Muscle of leg (tissue), 16 donors: ENCODE measurements at places on chromosomes 2 and 18. TPM values are rescaled to one million over a fixed set of nuclear protein-coding genes. Genes with fewer than 3 reads are reported as not detected.

The GALR1 gene
- under 0.01 TPM for total RNA-seq

DNA sequence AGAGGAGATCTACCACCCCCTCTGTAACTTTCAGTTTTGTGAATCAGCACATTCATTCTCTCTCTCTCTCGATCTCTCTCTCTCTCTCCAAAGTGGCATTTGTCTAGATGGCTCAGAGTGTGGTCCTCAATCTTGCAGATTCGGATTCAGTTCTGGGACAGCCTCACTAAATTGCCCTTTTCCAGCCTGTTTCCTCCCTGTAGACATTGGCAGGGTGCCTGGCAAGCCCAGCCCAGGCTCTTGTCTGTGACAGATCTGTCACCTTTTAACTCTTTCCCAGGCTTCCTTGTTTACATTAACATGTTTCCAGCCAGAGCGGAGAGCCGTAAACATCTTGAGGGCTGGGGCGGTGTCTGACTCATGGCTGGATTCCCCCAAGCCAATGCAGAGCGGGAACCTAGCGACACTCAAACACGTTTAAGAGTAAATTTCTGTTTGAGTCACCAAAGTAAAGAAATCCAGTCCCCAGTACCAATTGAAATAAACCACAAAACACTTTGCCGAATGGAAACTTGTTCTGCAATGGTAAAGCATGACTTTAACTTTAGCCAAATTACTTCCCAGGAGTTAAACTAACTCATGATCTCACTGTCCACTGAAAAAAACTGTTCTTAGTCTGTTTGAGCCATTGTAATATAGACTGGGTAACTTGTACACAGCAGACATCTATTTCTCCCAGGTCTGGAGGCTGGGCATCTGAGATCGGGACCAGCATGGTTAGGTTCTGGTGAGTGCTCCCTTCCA, 6.6 kb upstream of the CYP27C1 start:
- no peaks in the 10 kb centered on the region for H3K36me3 ChIP-seq
- no peak overlapping the region for H3K4me3 ChIP-seq
- H3K27ac ChIP-seq, result no peak overlapping the region
- H3K4me1 ChIP-seq, result peaks cover 3% of the 10 kb centered on the region
- DNase-seq, result peak; percentile 24
- H3K27me3 ChIP-seq, result peaks cover 20% of the 10 kb centered on the region

- H3K36me3 ChIP-seq, result no peaks in the 10 kb centered on the region
- H3K4me3 ChIP-seq, result no peak overlapping the region
- no peak for DNase-seq
- no peaks in the 10 kb centered on the region for H3K27me3 ChIP-seq
- H3K27ac ChIP-seq, result no peak overlapping the region
Measured at GRCh38 chr2:220165401-220165800, 538.0 kb downstream of the SLC4A3 start.

GRCh38 chr2:59204040-59204439, 962.9 kb upstream of the FANCL start:
- H3K4me1 ChIP-seq, result no peaks in the 10 kb centered on the region
- H3K27me3 ChIP-seq, result no peaks in the 10 kb centered on the region
- no peaks in the 10 kb centered on the region for H3K36me3 ChIP-seq
- no peak overlapping the region for H3K27ac ChIP-seq
- H3K4me3 ChIP-seq, result no peak overlapping the region

The NPAS2 gene
- 2.9 TPM for total RNA-seq

- no peak overlapping the region for H3K27ac ChIP-seq
- peak; percentile 56 for DNase-seq
- no peaks in the 10 kb centered on the region for H3K36me3 ChIP-seq
- H3K4me3 ChIP-seq, result no peak overlapping the region
- peaks cover 5% of the 10 kb centered on the region for H3K4me1 ChIP-seq
Measured at GRCh38 chr2:70686577-70687460, 81.2 kb downstream of the ADD2 start.

DNA sequence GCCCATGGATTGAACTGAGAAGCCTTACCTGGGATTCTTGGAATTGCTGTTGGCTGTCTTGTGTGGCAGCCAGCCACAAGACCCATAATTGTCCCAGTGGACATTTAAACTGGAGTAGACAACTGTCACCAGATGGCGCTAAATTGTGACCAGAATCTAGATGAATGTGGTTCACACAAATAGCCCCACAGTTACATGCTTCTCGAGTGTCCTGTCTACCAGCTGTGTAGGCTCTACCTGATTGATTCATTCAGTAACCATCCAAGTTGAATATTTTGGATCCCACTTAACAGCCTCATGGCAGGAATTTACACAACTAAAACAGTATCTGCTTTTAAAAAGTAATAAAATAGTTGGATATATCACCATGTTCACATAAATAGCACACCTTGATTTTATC, 73.2 kb downstream of the MAP4K4 start:
- DNase-seq, result no peak
- no peak overlapping the region for H3K4me3 ChIP-seq
- H3K4me1 ChIP-seq, result peaks cover 31% of the 10 kb centered on the region
- no peaks in the 10 kb centered on the region for H3K27me3 ChIP-seq
- no peak overlapping the region for H3K27ac ChIP-seq

DNA sequence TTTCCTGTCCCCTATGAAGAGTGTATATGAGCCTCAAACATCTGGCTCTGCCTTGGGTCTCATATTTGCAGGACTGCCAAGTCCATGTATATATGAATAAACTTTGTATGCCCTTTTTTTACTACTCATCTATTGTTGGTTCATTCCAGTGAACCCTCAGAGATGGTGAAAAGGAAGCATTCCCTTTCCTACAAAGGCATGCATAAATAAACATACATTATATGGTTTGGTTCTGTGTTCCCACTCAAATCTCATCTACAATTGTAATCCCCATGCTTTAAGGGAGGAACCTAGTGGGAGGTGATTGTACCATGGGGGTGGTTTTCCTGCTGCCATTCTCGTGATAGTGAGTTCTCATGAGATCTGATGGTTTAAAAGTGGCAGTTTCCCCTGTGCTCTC, 534.2 kb downstream of the SPAG16 start:
- H3K27me3 ChIP-seq, result no peaks in the 10 kb centered on the region
- H3K36me3 ChIP-seq, result no peaks in the 10 kb centered on the region
- H3K4me3 ChIP-seq, result no peak overlapping the region

- H3K4me1 ChIP-seq, result no peaks in the 10 kb centered on the region
- no peak overlapping the region for H3K4me3 ChIP-seq
- no peaks in the 10 kb centered on the region for H3K36me3 ChIP-seq
- H3K27ac ChIP-seq, result no peak overlapping the region
- DNase-seq, result peak; percentile 11
Measured at GRCh38 chr2:100057901-100058261, 84.5 kb downstream of the AFF3 start.

DNA sequence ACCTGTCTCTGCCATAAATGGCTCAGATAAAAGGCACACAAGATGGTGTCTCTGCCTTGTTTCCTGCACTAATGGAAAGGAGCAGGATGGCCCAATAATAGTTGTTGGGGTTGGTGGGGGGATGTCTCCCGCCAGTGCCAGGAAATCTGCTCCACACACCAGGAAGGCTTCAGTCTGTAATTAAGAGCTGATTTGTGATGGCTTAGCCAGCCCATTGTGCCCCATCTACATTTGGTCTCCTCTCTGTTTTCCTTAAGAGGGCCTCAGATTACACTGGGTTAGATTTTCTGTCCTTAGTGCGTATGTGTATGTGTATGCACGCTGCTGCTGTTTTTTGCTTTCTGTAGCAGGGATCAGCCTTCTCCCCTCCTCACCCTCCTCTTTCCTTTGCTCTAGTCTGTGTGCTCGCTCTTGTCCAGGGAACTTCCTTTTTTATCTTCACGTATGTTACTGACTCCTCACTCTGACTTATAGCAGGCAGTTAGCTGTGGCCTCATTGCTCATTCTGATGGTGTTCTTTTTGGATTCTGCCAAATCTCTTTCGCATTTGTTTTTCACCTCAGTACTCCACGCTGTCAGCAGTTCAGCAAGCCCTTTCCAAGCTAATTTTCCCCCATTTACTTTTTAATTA, 33.4 kb upstream of the MGAT5 start:
- no peak for DNase-seq
- no peaks in the 10 kb centered on the region for H3K36me3 ChIP-seq
- no peak overlapping the region for H3K27ac ChIP-seq
- peaks cover 9% of the 10 kb centered on the region for H3K4me1 ChIP-seq
- no peaks in the 10 kb centered on the region for H3K27me3 ChIP-seq
- no peak overlapping the region for H3K4me3 ChIP-seq

- H3K4me1 ChIP-seq, result peaks cover 9% of the 10 kb centered on the region
- peak; percentile 49 for DNase-seq
- H3K27me3 ChIP-seq, result peaks cover 10% of the 10 kb centered on the region
- H3K4me3 ChIP-seq, result no peak overlapping the region
- no peak overlapping the region for H3K27ac ChIP-seq
Measured at GRCh38 chr2:149001496-149001895, 37.0 kb upstream of the LYPD6B start.

DNA sequence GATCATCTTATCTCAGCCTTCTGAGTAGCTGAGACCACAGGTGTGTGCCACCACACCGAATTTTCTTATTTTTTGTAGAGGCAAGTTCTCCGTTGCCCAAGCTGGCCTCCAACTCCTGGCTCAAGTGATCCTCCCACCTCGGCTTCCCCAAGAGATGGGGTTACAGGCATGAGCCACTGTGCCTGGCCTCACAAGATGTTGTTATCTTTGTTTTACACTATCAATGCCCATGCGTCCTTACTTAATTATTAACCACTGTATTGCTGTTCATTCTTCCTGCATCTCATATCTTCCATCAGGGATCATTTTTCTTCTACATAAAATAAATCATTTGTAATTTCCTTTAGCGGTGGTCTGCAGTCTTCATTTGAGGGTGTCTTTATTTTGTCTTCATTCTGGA, 181.9 kb downstream of the TGIF1 start:
- no peak overlapping the region for H3K27ac ChIP-seq
- DNase-seq, result no peak
- no peaks in the 10 kb centered on the region for H3K36me3 ChIP-seq

DNA sequence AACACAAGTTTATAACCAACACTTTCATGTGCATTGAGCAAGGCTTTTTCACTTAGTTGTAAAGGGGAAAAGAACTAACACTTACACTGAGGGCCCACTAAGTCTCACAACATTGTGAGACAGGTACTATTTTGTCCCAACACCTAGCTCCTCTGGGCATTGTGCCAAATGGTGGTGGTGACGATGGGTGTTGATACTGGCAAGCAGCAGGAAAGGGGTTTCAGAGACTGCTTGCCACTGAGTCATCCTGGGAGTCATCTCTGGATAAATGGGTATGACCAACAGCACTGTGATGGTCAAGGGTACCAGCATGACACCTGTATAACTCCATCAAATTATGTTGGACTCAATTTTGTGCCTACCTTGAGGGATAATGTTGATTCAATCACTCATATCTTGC, 138.8 kb upstream of the ITGA6 start:
- no peaks in the 10 kb centered on the region for H3K36me3 ChIP-seq
- no peaks in the 10 kb centered on the region for H3K27me3 ChIP-seq
- H3K4me1 ChIP-seq, result peaks cover 39% of the 10 kb centered on the region
- H3K4me3 ChIP-seq, result no peak overlapping the region
- no peak for DNase-seq

The ARPC2 gene
- total RNA-seq, result 206 TPM

GRCh38 chr18:49648326-49648725, 86.5 kb downstream of the LIPG start:
- peaks cover 44% of the 10 kb centered on the region for H3K4me1 ChIP-seq
- no peaks in the 10 kb centered on the region for H3K27me3 ChIP-seq
- H3K27ac ChIP-seq, result peak overlapping the region; percentile 65
- H3K36me3 ChIP-seq, result no peaks in the 10 kb centered on the region

DNA sequence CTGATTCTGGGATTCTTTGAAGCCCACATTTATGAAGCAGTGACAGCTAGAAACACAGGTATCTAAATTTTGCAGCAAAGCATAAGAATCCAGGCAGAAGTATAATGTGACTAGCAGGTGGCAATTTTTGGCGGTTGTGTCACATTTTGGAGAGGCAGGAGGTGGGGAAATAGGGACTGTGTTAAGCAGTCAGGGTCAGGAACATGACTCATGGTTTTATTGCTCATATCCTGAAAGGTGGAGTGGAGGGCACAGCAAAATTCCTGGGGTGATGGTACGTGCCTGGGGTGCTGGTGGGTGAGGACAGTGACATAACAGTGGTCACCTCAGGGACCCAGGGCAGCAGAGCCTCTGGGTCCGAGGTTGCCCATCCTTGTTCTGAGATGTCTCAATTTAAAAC, 63.5 kb upstream of the TTN start:
- no peak overlapping the region for H3K4me3 ChIP-seq
- DNase-seq, result no peak
- H3K27ac ChIP-seq, result no peak overlapping the region
- H3K36me3 ChIP-seq, result no peaks in the 10 kb centered on the region
- peaks cover 3% of the 10 kb centered on the region for H3K4me1 ChIP-seq
- no peaks in the 10 kb centered on the region for H3K27me3 ChIP-seq

GRCh38 chr2:200585730-200586643, at the start of gene AOX1:
Gene AOX1, plus strand, starts transcription at chr2:200586014. Its CDS starts 95 bp downstream, at chr2:200586109.
- no peaks in the 10 kb centered on the region for H3K36me3 ChIP-seq
- peak within 1 kb of the TSS; percentile 69 for H3K27ac ChIP-seq
- H3K27me3 ChIP-seq, result peaks cover 9% of the 10 kb centered on the region
- H3K4me1 ChIP-seq, result peaks cover 10% of the 10 kb centered on the region
- H3K4me3 ChIP-seq, result peak within 1 kb of the TSS; percentile 58

The TRAPPC8 gene
- total RNA-seq, result 36.4 TPM

GRCh38 chr2:174026122-174026845, 61.1 kb upstream of the SP3 start:
- H3K36me3 ChIP-seq, result no peaks in the 10 kb centered on the region
- peak; percentile 54 for DNase-seq
- H3K4me1 ChIP-seq, result peaks cover 53% of the 10 kb centered on the region
- H3K4me3 ChIP-seq, result no peak overlapping the region

- peak overlapping the region; percentile 42 for H3K27ac ChIP-seq
- H3K4me1 ChIP-seq, result peaks cover 11% of the 10 kb centered on the region
- H3K4me3 ChIP-seq, result no peak overlapping the region
Measured at GRCh38 chr2:46277431-46278190, 19.6 kb upstream of the EPAS1 start.

DNA sequence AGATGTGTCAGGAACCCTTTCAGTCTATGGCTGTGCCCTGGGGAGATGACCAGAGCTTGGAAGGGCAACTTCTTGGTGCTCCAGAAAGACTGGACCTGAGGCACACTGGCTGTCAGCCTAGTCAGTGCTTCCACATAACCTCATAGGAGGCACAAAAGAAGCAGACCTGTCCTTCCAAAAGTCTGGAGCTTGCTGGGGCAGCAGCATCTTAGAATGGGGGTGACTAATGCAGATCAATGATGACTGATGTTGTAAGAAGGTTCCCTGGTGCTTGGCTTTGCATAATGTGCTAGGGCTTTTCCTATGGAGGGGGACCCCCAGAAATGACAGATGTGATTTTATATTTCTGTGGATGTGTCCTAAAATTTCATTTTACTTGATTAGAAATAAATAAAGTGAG, 255.7 kb upstream of the THUMPD2 start:
- no peaks in the 10 kb centered on the region for H3K27me3 ChIP-seq
- no peaks in the 10 kb centered on the region for H3K4me1 ChIP-seq
- no peak overlapping the region for H3K27ac ChIP-seq
- DNase-seq, result no peak
- H3K36me3 ChIP-seq, result no peaks in the 10 kb centered on the region

The PDE1A gene
- 12.9 TPM for total RNA-seq

The TCF7L1 gene
- total RNA-seq, result 5.1 TPM

The TNP1 gene
- 0.31 TPM for total RNA-seq

The RUFY4 gene
- 0.27 TPM for total RNA-seq

The KCNG2 gene
- 0.44 TPM for total RNA-seq
